ENCODE measurements at places on chromosomes 7 and 10.

DNA sequence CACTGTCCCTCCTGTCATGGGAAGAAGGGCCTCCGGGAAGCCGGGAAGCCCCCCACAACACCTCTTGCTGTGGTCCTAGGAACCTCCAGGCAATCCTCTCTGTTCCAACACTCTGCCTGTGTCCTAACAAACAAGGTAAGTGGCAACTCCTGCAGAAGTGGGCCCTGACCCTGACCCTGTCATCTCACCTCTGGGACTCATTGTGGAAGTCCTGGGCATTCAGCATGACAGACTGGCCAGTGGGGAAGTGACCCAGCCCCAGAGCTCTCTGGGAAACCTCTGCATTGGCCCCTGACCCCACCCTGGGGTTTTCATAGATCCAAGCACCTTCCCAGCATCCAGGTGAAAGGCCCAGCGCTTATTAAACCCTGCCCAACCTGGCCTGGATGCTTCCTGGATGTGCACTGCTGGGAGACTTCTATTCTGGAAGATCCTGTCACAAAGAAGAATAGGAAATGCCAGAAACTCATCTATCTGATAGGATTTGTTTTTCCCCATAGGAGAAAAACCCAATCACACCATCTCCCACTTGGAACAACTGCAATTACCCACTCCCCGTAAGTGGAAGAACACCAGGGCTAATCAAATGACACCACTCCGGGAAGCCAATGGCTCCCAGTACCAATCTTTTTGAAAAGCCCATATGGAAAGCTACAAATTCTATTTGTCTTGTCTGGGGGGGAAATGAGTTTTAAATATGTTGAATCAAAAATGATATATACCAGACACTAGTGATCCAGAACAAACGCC is 24.3 kb downstream of the LEP start:
- no peak for DNase-seq

DNA sequence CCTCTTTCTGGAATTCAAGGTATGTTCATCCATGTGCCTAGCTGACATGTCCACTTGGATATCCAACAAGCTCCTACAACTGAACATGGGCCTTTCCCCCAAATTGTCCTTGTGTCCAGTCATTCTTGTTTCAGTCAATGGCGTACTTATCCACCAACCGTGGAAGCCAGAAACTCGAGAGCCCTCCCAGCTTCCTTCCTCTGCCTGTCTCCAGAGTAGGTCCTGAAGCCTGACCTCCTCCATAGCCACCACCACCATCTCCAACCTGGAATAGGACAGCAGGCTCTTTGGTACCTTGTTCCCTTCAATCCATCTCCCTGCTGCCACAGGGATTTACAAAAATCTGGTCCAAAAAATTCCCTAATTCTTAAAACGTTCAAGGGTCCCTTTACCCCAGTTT is 305.1 kb downstream of the RPS24 start:
- DNase-seq, result peak; percentile 12

DNA sequence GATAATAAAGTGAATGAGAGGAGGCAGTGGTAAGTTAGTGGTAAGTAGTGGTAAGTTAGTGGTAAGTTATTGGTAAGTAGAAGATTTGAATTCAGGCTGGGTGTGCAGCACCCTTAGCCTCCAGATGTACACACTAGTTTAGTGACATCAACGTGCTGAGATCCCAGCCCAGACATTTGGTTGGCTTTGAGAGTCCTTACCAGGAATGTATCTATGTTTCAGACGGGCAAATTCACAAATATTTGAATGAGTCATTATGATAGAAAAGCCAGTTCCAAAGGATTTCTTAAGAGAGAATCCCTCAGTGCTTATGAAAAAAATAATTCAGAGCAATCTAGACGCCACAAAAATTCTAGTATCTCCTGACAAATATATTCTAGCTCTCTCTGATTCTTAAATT is 70.0 kb downstream of the ARL4A start:
- no peak for DNase-seq

DNA sequence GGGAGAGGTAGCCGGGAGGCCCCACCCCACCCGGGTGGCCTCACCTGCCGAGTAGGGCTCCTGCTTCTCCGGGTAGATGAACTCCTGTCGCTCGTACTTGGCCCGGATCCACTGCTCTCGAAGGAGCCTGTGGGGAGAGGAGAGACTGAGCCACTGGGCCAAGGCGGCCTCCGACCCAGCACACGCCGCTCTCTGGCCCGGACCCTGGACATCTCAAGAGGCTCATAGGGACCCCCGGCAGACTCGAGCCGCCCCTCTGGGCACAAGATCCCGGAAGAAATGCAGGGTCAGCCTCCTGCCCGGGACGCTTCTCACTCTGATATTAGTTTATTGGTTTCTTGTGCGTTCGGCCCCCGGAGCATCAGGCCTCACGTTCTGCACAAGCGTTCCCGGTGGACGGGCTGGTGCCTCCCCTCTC is 34.5 kb downstream of the ADAP1 start:
- DNase-seq, result no peak

GRCh38 chr7:112431803-112432202 is 18.5 kb upstream of the IFRD1 start:
- DNase-seq, result no peak

All from activated effector memory CD4-positive, alpha-beta T cell treated with anti-CD3 and anti-CD28 coated beads, Interleukin-2, amount 50 U/mL, for 16 hours (primary cell).